ENCODE measurements at places on chromosomes 6 and 20.

DNA sequence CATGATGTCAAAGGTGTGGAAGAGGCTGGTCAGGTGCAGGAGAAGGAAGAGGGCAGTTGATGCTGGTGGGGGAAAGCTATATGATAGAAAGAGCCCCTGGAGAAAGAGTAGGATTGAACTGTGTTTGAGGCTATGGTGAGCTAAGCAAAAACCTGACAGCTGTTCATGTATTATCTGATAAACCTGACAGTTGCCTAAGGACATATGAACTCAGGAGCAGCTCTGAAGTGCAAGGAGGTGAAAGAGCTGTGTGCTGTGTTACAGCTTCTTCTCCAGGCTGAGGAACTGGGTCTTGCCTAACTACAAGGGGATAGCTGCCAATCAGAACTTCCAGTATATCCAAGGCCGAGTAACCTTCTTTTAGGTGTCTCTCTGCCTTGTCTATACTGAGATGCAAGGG, 81.8 kb downstream of the LCA5 start:
- no peak for DNase-seq

GRCh38 chr6:4323322-4323721, 187.9 kb upstream of the ECI2 start:
- no peak for DNase-seq

GRCh38 chr6:95127261-95127660, 450.1 kb upstream of the MANEA start:
- DNase-seq, result no peak

GRCh38 chr6:166365221-166365620, 17.5 kb downstream of the MPC1 start:
- peak; percentile 49 for DNase-seq

- DNase-seq, result no peak
Observed at GRCh38 chr20:58256842-58257241, 28.4 kb upstream of the ANKRD60 start.

DNA sequence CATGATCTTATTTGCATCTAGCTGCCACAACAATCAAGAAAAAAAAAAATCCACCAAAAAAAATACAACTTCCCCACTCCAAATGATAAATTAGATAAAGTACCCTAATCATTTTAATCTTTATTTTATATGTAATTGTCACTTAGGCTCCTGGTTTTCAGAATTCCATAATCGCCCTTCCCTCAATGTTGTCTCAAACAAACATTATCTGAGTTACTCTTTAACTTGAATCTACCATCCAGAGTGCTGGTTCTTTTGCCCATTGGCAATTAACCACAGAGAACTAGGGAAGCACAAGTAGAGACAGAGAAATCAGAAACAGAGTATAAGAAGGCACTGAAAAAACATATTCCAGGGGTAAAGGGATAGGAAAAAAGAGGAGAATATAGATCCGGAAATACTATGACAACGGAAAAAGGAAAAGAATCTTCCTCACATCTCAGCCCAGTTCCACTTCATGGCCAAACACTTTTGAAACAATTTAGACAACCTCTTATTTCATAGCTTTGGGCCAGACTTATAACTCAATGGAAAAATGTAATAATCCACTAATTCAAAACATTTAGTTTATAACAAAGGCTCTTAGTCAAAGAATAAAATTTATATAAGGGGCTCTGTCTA, 861 bp upstream of the NHSL1 start:
- DNase-seq, result no peak

- no peak for DNase-seq
Observed at GRCh38 chr20:43969028-43969447, 54.4 kb downstream of the TOX2 start.

DNA sequence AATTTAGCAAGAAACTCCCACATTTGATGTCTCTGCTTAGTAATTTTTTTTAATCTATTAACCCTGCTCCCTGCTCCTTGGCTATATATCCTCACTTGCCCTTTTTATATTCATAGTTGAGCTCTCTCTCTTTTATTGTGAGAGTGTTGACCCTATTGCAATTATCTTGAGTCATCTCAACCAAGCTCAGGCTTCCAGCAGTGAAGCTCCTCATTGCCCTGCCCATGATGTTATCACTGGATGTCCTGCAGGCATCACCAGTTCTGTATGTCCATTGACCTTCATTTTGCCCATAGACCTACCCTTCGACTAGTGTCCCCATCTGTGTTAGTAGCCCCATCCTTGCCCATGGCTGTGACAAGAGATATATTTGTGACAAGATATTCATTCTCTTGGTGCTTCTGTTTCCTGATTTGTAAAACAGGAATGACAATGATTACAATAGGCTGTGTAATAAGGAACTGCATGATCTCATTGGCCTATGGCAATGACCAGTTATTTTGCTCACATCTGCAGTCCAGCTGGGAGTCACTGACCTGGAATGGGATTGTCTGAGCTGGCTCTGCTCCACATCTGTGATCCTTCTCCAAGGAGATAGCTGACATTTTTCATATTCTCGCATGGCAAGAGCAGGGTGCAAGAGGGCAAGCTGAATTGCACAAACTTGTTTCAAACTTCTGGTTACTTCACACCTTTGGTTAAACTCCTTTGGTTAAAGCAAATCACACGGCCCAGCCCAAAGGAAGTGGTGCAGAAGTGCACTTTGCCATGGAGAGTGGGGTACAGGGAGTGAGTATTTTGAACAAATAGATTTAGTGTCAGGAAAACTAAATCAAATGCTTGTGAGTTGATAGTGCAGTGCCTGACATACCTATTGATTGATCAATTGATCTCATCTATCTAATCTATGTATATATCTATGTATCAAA, 47.7 kb upstream of the CST5 start:
- no peak for DNase-seq

DNA sequence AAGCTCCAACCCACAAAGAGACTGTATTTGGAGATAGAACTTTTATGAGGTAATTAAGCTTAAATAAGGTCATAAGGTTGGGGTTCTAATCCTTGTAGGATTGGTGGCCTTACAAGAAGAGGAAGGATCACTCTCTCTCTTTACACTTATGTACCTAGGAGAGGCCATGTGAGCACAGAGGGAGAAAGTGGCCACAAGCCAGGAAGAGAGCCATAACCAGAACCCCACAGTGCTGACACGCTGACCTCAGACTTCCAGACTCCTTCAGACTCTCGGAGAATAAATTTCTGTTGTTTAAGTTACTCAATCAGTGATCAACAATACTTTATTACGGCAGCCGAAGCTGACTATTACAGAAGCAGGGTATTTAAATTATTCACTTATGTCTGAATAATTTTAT, 430.5 kb upstream of the EPHA7 start:
- DNase-seq, result no peak

- no peak for DNase-seq
Observed at GRCh38 chr6:45086360-45087084, 241.6 kb upstream of the RUNX2 start.

DNA sequence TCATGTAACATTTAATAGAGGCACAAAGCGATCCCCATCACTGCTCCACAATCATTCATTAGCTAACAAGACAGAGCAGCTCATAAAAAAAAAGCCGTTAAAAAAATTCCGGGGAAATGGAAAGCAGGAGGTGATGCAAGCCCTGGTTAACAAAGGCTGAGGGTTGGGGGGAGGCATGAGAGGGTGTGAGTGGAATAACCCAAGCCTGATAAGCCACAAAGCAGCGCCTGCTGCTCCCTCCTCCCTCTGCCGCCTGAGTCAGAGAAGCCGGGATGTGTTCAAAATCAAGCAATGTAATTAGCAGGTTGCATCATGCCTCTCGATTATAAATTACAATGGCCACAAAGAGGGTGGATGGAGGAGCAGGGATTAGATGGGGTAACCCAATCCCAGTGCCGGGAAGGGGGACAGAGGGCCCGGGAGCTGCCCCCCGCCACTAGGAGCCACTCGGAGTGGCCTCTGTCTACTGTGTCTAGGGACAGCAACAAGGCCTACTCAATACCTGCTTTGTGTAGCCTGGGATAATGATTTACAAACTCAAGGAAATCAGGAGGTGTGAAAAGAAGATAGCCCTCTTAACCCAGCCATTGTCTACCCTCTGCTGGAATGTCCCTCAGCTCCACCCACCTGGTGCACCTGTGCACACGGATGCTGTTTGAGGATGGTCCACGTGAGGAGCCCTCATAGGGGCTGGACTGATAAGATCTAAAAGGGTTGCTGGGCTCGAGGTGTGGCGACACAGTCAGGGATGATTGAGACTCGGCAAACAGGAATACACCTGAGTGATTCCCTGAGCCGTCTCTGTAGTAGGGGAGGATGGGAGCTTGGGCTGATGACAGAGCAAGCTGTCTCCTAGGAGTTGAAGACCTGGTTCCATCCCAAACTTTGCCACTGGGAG, 156.9 kb downstream of the VEGFA start:
- DNase-seq, result peak; percentile 9

- DNase-seq, result no peak
Observed at GRCh38 chr20:47236639-47236900, 119.9 kb downstream of the ZMYND8 start.

- DNase-seq, result no peak
Observed at GRCh38 chr20:41308726-41309413, 8.7 kb downstream of the ZHX3 start.

DNA sequence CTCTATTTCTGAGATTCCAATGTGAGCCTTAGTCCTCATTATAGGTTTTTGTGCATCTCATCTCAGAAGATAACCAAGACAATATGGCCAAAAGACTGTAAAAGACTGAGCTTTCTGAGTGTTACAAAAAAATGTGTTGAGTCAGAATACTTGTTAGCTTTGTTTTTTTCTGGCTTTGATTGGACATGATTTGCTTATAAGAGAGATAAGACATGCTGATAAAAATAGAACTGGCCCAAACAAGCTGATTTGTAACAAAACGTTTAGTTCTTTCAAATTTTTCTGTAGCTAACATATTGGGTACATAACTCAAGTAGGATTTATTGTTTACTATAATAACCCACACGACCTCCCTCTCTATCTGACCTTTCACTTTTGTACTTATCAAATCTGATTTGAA, 32.9 kb downstream of the FILIP1 start:
- DNase-seq, result no peak
